ENCODE measurements at places on chromosomes 7 and 10.

- DNase-seq: no peak
Measured at GRCh38 chr10:105834261-105835059, 1193.4 kb downstream of the SORCS3 start.

DNA sequence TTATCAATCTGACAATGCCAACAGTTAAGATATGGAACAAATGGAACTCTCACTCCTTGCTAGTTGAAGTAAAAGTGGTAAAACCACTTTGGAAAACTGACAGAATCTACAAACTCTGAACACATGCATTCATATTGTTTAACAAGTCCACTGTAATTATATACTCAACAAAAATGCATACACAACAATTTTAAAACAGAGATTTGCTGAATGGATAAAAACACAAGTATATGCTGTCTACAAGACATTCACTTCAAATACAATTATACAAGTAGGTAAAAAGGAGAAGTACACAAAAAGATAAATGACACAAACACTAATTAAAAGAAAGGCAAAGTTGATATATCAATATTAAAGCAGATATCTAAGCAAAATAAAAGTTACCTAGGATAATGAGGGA is 9.2 kb upstream of the WNT2 start:
- DNase-seq: no peak

DNA sequence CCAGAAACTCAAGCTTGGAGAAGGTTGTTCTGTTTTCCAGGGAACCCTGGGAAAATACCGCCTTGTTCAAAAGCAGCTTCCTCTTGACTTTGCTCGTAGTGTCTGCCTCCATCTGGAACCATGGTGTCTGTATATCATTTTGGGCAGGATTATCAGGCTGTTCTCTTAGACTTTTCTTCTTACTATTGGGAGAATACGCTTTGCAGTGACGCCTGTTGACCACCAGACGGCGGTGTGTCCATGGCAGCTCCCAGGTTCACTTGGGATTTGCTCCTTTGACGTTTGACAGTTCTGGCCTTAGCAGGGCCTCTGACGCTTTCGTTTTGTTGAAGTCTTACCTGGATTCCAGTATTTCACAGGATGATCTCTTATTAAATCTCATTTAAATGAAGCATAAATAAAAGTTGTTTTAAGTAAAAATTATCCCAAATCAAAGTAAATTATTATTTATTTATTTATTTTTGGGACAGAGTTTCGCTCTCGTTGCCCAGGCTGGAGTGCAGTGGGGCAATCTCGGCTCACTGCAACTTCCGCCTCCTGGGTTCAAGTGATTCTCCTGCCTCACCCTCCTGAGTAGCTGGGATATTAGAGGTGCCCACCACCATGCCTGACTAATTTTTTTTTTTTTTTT is 41.8 kb upstream of the GJD4 start:
- no peak for DNase-seq

GRCh38 chr7:132972745-132973144 is 109.1 kb downstream of the CHCHD3 start:
- DNase-seq: no peak

DNA sequence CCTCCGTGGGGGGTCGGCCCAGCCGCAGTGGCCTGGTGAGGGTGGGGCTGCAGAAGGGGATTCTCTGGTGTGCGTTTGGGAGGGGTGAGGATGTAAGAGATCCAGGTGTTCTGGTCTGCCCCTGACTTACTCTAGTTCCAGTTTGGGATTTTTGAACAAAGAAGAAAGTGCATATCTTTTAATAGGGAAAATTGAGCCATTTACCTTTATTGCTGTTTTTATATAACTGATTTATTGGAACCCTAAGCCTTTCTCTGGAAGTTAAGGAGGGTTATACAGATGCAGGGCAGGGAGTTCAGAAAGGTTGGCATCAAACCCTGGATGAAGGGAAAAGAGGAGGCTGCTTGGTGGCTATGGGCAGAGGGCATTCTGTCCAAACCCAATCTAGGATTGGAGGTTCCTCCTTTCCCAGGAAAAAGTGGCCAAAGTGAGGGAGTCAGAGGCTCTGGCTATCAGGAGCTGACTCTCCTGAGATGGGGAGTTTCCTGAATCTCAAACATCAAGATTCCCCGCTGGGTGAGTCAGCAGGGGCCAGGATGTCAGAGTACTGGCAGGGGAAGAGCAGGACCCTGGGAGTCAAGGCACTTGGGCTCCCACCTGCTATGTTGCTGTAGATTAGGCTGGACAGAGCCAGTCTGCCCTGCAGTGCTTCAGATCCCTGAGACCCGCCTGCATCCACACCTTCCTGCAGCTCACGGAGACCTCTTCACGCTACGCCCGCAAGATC is 67.5 kb downstream of the CLIP2 start:
- DNase-seq: no peak

DNA sequence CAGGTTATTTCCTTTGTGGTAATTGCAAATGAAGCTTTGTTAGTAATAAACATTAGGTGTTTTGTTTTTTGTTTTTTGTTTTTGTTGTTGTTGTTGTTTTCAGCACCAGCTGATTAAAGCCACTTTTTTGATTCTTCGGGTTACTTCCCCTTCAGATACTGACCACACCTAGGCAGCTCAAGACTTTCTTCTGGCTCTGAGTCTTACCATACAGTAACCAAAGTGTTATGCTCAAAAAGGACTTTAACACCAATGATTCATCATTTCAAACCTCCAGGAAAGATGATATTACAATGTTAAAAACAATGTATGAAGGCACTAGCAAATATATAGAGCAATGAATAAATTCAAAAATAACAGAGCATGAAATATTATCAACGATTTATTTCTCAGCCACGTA is 265.2 kb upstream of the SP8 start:
- DNase-seq: no peak

- no peak for DNase-seq
Measured at GRCh38 chr7:117004899-117005298, 51.6 kb downstream of the ST7 start.

DNA sequence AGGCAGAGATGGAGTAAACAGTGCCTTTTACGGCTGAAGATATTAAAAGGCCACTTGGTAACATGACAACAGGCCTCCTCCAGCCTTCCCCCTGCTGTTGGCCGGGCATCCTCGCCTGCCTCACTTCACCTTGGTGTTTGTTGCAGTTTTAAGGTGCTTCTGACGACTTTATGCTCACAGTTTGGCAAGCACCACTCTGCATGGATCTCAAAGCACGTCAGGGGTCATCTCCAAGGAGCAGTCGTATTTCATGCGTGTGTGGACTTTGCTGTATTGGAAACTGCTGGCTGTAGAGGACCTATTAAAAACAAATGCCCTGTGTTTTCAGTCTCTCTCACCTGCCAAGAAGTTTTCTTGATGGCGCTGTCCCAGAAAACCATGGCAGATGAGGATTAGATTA is 483.1 kb downstream of the RPS24 start:
- DNase-seq: no peak

DNA sequence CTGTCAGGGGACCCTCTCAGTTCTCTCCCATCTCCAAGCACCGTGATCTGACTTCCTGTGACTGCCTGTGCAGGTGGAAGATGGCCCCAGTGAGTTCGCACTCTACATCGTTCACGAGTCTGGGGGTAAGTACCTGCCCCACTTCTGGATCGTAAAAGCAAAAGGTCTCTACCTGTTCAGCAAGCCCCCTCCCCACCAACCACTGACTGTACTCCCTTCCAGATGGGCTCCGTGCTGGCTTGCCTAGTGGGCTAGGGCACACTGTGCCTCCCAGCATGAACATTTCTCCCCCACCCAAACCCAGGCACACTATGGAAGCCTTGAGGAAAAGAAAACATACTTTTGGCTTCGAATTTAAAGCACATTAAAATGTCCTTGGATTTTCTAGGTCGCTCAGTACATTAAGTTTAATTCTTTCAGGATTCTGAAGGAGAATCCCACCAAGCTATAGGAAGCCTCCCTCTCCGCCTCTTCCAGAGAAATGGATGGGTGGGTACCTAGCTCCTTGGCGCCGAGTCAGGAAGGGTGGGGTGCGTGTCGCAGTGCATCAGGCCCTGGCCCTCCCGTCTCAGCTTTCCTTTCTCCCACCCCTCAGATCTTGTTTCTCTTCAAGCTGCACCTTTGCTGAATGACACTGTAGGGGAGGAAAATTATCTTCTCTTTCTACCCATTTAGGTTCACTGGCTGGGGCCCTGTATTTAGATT is 11.0 kb upstream of the ZNF22 start:
- DNase-seq: no peak

- no peak for DNase-seq
Measured at GRCh38 chr10:58781873-58782488, 269.3 kb downstream of the BICC1 start.

GRCh38 chr7:23545493-23545892 is 13.7 kb upstream of the TRA2A start:
- no peak for DNase-seq

- no peak for DNase-seq
Measured at GRCh38 chr10:19570991-19571390, 245.2 kb upstream of the PLXDC2 start.

DNA sequence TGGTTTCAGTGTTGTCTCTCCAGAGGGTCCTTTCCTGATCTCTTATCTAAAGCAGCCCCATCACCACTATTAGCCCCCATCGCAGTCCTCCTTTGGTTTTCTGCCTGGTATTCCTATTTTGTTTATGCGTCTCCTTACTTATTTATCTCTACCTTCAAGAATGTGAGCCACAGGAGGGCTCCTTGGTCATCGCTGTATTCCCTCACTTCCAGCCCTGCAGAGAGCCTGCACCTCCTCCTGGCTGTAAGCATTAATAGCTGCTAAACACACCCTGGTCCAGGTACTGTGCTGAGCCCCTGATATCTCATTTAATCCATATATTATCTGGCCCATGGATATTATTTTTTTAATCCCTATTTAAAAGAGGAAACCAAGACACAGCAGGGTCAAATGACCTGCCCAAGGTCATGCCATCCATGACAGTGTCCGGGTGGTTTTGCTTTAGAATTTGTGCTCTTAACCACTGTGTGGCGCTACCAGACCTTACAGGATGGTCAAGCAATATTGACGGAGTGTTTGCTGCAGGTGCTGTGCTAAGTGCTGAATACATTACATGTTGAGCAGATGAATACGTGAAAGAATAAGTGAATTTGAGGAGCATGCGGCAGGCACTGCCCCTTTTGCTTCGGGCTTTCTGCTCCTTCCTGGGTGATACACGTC is 227.2 kb downstream of the ADAM12 start:
- DNase-seq: no peak

GRCh38 chr10:423178-423577 is 266.3 kb downstream of the DIP2C start:
- no peak for DNase-seq

DNA sequence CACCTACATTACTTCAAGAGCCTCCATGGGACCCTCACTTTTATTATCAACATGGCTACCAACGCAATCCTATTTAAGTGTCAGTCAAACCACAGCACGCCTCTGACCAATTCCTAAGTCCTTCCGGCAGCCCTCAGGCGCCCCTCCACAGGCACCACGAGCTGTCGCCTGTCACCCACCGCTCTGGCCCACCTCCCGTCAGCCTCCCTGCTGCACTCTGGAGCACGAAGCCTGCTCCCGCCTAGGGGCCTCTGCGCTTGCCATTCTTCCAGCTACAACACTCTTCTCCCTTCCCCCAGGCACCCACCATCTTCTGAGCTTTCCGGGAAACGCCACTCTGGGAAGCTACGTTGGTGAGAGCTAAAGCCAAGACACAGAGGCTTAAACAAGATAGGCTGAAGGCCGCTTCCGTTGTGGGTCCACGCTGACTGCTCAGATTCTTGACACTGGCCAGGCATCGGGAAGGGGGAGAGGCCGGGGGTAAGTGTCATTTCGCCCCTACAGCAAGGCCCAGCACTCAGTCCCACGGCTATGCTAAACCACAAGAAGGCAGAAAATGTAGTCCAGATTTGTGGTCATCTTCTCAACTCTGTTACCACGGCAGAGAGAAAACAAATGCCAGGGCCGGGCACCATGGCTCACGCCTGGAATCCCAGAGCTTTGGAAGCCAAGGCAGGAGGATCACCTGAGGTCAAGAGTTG is 56.7 kb downstream of the GNA12 start:
- no peak for DNase-seq

GRCh38 chr10:22316286-22317075 is at the start of gene COMMD3:
Gene COMMD3, plus strand, starts transcription at chr10:22316388. Its CDS starts 30 bp downstream, at chr10:22316418.
- DNase-seq: no peak

DNA sequence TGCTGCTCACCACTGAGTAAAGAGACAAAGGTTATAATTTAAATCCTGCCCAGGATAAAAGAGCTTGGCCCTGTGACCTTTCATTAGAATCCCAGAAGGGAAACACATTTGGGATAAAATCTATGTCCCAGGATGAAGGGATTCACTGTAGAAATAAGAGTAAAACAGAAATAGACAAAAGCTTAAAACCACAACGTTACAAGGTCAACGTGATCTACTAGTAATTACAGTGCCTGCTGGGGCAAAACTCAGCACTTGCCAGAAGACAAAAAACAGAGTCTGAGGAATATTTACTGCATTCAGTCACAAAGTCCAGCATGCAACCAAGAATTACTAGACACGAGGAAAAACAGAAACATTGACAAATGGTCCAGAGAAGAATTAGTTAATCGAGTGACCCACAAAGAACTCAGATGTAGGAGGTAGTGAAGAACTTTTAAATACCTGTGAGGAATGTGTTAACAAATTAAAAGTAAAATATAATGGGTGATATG is 982.3 kb downstream of the GATA3 start:
- DNase-seq: no peak

Measured in AG04449 (cell line).